ENCODE measurements at places on chromosomes 5 and 9.

DNA sequence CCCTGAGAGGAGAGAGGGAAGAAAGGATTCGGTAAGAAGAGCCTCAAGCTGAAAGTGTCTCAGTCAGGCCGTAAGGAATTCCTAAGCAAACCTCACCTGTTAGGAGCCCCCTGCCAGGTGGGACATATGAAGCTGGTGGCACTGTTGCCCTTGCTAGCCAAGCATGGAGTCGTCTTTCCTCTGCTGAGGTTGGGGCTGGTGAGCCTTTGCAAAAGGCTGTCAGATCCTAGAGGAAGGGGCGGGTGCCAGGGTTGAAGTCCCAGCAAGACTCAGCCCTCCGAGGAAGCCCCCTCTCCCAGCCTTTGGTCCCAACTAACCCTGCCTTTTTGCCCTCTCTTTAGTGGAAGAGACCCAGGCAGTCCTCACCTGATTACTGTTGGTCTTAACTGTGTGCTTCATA is 5.5 kb upstream of the SMIM32 start:
- DNase-seq: no peak

- DNase-seq: no peak
Measured at GRCh38 chr5:119332978-119333401, 22.8 kb upstream of the TNFAIP8 start.

DNA sequence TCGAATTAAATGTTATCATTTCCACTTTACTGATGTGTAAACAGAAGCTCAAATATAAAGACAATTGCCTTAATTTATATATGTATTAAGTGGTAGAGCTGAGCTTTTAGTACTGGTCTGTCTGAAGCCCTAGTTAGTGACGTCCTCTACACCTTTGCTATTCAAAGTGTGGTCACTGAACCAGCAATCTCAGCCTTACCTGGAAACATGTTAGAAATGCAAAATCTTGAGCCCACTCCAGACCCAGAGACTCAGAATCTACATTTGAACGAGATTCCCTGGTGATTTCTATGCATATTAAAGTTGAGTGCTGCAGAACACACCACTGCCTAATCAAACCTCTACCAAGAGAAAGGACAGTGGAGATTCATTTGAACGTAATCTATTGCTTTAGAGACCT is 88.3 kb upstream of the MPDZ start:
- no peak for DNase-seq

- DNase-seq: no peak
Measured at GRCh38 chr9:354453-354852, 139.8 kb downstream of the DOCK8 start.

DNA sequence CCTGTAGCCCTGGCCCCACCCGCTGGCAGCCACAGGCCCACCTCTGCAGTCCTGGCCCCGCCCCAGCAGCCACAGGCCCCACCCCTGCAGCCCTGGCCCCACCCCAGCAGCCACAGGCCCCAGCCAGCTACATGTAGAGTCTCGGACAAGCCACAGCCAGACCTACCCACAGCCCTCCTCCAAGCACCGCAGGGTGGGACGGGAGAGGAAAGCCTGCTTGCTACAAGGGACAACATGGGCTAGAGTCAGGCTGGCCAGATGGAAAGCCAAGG is 49.5 kb upstream of the SARDH start:
- no peak for DNase-seq

DNA sequence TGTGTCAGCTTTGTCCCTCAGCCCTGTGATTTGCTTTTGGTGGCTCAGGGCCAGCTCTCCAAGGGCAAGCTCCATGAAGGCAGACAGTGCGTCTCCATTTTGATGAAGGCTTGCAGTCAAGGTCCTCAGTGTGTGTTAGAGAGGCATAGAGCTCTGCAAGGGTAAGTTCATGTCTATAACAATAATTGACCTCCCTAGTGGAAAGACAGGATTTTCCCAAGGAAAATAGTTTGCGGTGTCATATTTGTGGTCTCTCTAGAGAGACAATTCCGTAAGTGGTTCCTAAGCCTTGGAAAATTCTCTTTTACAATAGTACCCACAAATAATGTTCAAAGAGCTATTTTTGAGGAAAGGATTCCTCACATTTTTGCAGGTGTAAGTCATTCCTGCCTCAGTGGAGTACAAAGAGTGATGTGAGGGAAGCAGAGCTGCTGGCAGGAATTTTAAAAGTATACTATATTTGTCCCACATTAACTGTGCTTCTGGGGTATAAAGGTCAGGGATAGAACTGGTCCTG is 40.2 kb downstream of the SLC1A3 start:
- DNase-seq: peak; percentile 51

DNA sequence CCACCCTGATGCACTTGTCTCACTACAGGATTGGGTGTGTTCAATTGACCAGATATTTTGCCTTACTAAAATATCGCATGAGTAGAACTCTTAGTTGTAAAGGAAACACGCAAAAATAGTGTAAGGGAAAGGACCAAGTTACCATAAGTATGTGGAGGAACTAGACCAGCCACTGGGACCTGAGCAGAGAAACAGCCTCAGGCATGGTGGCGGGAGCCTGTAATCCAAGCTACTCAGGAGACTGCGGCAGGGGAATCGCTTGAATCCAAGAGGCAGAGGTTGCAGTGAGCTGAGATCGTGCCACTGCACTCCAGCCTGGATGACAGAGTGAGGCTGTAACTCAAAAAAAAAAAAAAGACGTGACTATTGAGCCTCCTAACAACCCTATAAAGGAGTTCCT is 117.9 kb upstream of the SPATA31C2 start:
- DNase-seq: no peak

GRCh38 chr9:133125941-133126696 is 5.1 kb upstream of the RALGDS start:
- no peak for DNase-seq

GRCh38 chr5:143037708-143038107 is 267.5 kb downstream of the ARHGAP26 start:
- no peak for DNase-seq

GRCh38 chr9:90044710-90045151 is 439.9 kb downstream of the GADD45G start:
- no peak for DNase-seq

Data from muscle of back (tissue), 13 donors.